ENCODE measurements at places on chromosomes 13 and 19.

- DNase-seq = no peak
These were observed 51.1 kb upstream of the CYP4F8 start for GRCh38 chr19:15563931-15564330.

GRCh38 chr13:44432650-44433049 lies 59.0 kb downstream of the SERP2 start:
- no peak for DNase-seq

- DNase-seq = no peak
These were observed 10.9 kb downstream of the SLC46A3 start for GRCh38 chr13:28707629-28708427.

GRCh38 chr19:48588670-48589401 lies 17.7 kb upstream of the SPACA4 start:
- DNase-seq = peak; percentile 97

GRCh38 chr19:2168619-2169424 lies 5.1 kb downstream of the DOT1L start:
- DNase-seq = peak; percentile 95

DNA sequence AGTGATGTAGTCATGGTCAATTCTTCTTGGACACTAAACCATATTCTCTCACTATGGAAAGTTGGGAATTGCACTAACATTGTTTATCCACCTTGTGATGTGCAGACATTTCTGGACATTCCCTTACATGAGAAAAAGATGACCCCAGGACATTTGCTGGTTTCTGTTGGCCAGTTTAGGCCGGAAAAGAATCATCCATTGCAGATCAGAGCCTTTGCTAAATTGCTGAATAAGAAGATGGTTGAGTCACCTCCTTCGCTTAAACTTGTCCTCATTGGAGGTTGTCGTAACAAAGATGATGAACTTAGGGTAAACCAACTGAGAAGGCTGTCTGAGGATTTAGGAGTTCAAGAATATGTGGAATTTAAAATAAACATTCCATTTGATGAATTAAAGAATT lies at the start of gene UTP14C:
Gene UTP14C, plus strand, starts transcription at position 211 of the 400 bp plus-strand sequence. CDS start 4,114 bp downstream, outside the sequence.
- DNase-seq = no peak

- no peak for DNase-seq
These were observed 11.8 kb downstream of the TUBGCP3 start for GRCh38 chr13:112576191-112576590.

DNA sequence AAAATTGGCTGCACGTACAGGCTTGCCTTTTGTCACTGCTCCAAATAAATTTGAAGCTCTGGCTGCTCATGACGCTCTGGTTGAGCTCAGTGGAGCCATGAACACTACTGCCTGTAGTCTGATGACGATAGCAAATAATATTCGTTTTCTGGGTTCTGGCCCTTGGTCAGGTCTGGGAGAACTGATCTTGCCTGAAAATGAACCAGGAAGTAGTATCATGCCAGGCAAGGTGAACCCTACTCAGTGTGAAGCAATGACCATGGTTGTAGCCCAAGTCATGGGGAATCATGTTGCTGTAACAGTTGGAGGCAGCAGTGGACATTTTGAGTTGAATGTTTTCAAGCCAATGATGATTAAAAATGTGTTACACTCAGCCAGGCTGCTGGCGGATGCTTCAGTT lies 16.1 kb upstream of the AKAP11 start:
- no peak for DNase-seq

- no peak for DNase-seq
These were observed 20.4 kb upstream of the TNFSF13B start for GRCh38 chr13:108249150-108249549.

- no peak for DNase-seq
These were observed 9.5 kb upstream of the KLK12 start for GRCh38 chr19:51044327-51044726.

GRCh38 chr13:110237875-110238817 lies 68.8 kb downstream of the COL4A1 start:
- no peak for DNase-seq

GRCh38 chr13:39559847-39560246 lies 43.1 kb downstream of the LHFPL6 start:
- DNase-seq = no peak

DNA sequence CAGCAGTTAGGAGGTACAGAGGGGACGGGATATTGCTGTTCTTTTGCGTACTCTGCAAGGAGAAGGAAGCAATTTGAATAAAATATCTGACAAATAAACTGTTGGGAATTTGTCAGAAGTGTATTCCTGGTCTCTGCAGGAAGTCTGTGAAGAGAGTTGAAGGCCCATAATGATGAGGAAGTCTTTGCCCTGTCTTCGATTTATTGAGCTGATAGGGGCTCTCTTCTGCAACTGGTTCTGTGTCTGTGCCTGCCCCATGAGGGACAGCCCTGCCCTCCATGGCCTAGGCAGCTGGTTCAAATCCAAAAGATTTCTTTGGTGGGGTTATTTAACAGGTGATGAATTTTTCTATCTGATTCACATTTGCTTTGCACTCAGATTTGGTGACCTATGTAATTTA lies 339.7 kb upstream of the EDNRB start:
- no peak for DNase-seq

DNA sequence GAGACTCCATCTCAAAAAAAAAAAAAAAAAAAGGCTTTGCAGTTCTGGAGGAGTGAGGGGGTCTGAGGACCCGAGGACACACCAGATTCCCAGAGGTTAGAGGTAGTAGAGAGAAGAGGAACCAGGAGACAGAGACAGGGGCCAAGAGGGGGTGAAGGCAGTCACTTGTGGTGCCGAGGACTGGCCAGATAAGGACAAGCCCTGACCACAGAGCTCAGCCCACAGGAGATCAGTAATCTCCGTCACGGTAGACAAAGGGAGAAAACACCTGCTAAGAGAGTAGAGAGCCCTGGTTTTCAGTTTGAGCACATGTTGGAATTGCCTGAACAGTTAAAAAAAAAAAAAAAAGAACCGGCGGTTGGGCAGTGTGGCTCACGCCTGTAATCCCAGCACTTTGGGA lies 1.7 kb upstream of the PRAM1 start:
- no peak for DNase-seq

DNA sequence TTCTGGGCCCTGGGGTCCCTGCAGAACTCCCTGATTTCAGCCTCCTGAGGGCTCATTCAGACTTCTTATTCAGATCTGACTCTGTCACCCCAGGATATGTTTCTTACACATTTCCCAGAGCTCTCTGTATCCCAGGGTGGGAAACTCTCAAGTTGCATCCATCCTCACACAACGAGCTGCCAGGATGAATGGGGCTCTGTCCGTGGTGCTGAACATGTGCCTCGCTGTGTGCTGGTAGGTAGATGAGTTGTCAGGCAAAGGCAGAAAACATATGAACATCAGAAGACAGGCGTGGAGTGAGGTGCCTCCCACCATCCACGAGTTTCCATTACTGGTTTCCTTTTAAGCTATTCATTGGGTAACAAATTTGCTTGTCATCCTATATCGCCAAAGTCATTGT lies 11.4 kb upstream of the IGFL1 start:
- DNase-seq = no peak

DNA sequence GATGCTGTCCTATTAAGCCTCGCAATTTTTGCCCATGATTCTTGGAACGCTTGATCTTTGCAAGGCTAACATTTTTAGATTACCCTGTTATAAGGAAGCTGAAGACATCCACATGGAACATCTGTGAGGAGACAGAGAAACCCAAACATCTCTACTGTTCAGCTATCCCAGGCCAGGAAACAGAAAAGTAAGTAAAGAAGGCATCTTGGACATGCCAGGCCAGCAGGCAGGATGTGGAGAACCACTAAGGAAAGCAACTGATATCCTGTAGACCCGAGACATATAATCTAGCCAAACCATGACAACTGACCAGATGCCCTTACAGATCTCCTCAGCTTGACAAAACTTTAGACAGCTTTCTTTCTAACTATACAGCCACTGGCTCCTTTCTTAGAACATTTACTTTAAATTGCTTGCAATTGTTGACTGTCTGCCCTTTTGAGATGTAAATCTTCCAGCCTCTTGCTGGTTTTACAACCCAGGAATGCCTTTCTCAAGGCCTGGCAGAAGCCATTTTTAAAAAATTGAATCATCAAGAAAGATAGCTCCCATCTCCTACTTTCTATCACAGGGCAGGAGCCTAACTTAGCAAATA lies 255.8 kb upstream of the DACH1 start:
- DNase-seq = no peak

DNA sequence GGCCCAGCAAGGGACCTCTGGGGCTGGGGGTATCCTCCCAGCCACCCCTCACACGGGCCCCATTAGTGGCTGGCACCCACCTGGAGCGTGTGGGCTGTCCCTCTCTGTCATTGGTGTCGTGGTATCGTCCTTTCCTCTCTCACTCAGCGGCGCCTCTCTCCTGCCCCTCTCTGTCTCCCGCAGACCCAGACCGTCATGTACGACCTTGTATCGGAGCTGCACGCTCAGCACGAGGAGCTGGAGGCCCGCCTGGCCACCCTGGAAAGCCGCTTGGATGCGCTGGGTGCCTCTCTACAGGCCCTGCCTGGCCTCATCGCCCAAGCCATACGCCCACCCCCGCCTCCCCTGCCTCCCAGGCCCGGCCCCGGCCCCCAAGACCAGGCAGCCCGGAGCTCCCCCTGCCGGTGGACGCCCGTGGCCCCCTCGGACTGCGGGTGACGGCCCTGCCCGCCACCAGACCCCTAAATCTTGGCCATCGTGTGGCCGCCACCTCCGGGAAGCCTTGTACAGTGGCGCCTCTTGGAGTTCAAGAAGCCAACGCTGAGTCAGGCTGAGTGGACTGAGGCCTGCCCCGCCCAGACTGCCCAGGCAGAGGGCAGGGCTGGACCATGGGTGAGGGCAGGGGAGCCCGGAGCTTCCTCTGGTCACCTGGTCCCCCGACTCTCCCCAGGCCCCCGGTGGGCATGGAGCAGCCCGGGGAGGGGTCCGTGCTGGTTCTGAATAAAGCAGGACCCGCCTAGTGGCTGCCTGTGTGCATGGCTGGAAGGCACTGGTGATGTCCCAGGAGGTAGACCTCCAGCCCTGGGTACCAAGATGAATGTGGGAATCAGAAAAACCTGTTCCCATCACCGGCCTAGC lies 9.8 kb upstream of the ARRDC2 start:
- no peak for DNase-seq

GRCh38 chr19:1017115-1017905 lies 3.6 kb downstream of the TMEM259 start:
- DNase-seq = no peak

Measured in RWPE2 (cell line).